ENCODE measurements at places on chromosomes 4 and X. TPM values are rescaled to one million over a fixed set of nuclear protein-coding genes. Genes with fewer than 3 reads are reported as not detected.

- peaks cover 20% of the 10 kb centered on the region for H3K36me3 ChIP-seq
- DNase-seq = no peak
- no peak overlapping the region for H3K4me3 ChIP-seq
- no peaks in the 10 kb centered on the region for H3K27me3 ChIP-seq
- H3K4me1 ChIP-seq = no peaks in the 10 kb centered on the region
Observed at GRCh38 chrX:24080704-24081103, 25.9 kb downstream of the EIF2S3 start.

- H3K4me3 ChIP-seq = no peak overlapping the region
- H3K36me3 ChIP-seq = no peaks in the 10 kb centered on the region
- H3K27me3 ChIP-seq = no peaks in the 10 kb centered on the region
- H3K27ac ChIP-seq = no peak overlapping the region
- H3K4me1 ChIP-seq = peaks cover 5% of the 10 kb centered on the region
Observed at GRCh38 chr4:24054910-24055309, 165.1 kb upstream of the PPARGC1A start.

DNA sequence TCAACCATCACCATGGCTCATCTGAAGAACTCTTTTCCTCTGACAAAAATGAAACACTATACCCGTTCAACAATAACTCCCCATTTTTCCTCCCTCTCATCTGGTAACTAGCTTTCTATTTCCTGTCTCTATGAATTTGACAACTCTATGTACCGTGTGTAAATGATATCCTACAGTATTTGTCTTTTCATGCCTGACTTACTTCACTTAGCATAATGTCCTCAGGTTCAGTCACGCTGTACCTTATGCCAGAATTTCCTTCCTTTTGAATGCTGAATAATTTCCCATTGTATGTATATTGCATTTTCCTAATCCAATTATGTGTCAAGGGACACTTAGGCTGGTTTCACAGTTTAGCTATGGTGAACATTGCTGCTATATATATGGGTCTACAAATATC lies 18.2 kb downstream of the MAGEA9 start:
- no peak overlapping the region for H3K27ac ChIP-seq
- no peaks in the 10 kb centered on the region for H3K36me3 ChIP-seq
- no peak overlapping the region for H3K4me3 ChIP-seq

DNA sequence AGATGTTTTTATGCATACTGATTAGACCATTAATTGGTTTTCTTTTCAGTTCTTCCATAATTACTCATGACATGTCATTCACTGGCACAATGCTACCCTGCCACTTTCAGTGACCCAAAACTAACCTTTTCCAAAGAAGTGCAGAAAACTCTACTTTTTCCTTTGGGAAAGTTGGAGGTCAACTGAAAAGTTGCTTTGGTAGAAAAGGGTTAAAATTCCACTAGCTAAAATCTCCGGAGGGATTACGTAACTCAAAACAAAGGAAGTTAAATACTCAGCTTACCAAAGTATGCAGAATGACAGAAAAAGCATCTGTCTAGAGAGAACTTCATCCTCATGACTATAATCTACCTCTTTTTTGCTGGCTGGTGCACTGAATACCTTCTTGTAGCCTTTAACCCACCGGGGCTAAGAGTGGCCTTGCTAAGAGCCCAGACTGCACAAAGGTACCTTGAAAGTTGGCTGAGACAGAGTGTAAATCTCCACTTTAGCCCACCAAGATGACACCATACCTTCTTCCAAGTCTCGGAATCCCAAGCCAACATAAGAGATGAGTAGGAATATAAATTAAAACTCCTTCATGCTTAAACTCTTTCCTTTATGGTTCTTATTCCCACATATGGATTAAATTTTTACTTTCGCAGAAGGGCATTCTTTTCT lies 1099.5 kb upstream of the INTU start:
- no peak overlapping the region for H3K27ac ChIP-seq
- H3K27me3 ChIP-seq = no peaks in the 10 kb centered on the region
- DNase-seq = no peak

GRCh38 chr4:132227151-132227856 lies 921.8 kb upstream of the PCDH10 start:
- H3K27me3 ChIP-seq = no peaks in the 10 kb centered on the region
- peak overlapping the region; percentile 15 for H3K4me3 ChIP-seq
- no peak for DNase-seq
- no peaks in the 10 kb centered on the region for H3K4me1 ChIP-seq

DNA sequence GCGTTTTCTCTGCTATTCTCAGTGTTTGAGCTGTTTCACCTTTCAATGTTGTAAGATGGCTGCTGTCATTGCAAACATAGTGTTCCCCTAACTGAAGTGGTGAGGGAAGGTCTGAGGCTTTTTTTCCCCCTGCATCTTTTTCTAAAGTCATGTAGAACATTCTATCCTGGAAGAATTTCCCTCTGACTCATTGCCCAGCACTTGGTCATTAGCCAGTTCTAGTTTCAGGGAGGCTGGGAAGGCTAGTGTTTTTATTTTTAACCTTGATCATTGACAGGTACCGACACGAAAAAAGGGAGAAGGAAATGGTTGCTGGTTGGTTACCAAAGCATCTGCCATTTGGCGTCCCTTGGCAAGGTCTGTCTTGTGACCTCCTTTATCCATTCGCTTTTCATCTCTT lies 6.6 kb downstream of the LANCL3 start:
- H3K4me1 ChIP-seq = no peaks in the 10 kb centered on the region
- H3K27me3 ChIP-seq = no peaks in the 10 kb centered on the region
- H3K36me3 ChIP-seq = no peaks in the 10 kb centered on the region
- H3K4me3 ChIP-seq = no peak overlapping the region
- no peak for DNase-seq
- no peak overlapping the region for H3K27ac ChIP-seq

DNA sequence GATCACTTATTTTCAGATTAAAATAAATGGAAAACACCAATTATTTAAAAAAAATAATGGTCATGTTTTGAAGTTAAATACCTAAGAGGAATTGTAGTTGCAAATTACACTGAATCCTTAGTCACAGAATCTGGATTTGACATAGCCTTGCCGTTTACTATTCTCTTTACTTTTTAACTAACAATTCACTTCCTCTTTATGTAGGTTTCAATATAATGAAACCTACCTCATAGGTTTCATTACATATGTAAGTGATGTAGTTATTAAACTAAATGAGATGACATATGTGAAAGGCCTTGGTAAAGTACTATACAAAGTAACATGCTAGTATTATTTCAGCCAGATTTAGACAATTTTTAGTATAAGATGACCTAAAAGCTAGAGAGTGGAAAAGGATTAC lies 6.5 kb downstream of the SPP1 start:
- no peaks in the 10 kb centered on the region for H3K36me3 ChIP-seq
- no peak for DNase-seq
- H3K4me1 ChIP-seq = no peaks in the 10 kb centered on the region
- H3K4me3 ChIP-seq = no peak overlapping the region
- no peak overlapping the region for H3K27ac ChIP-seq

DNA sequence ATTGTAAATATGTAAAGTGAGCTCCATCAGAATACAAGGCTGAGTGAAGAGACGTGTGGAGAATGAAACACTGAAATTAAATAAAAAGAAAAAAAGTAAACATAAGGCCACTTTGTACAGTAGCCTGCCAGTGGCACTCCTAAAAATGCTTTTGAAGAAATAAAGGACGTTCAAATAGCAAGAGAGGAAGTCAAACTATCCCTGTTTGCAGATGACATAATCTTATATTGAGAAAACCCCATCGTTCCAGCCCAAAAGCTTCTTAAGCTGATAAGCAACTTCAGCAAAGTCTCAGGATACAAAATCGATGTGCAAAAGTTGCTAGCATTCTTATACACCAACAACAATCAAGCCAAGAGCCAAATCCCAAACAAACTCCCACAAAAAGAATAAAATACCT lies 24.2 kb downstream of the RASSF6 start:
- no peak overlapping the region for H3K4me3 ChIP-seq
- no peaks in the 10 kb centered on the region for H3K27me3 ChIP-seq
- no peak for DNase-seq
- no peaks in the 10 kb centered on the region for H3K4me1 ChIP-seq
- no peaks in the 10 kb centered on the region for H3K36me3 ChIP-seq
- H3K27ac ChIP-seq = no peak overlapping the region

- no peak overlapping the region for H3K4me3 ChIP-seq
- H3K27ac ChIP-seq = no peak overlapping the region
- H3K27me3 ChIP-seq = no peaks in the 10 kb centered on the region
- H3K4me1 ChIP-seq = no peaks in the 10 kb centered on the region
Observed at GRCh38 chr4:80874979-80875378, 155.5 kb upstream of the BMP3 start.

GRCh38 chr4:39574946-39575345 lies 47.7 kb upstream of the UGDH start:
- no peak overlapping the region for H3K4me3 ChIP-seq
- peaks cover 12% of the 10 kb centered on the region for H3K4me1 ChIP-seq
- H3K27me3 ChIP-seq = no peaks in the 10 kb centered on the region
- DNase-seq = no peak
- peaks cover 6% of the 10 kb centered on the region for H3K36me3 ChIP-seq
- H3K27ac ChIP-seq = no peak overlapping the region

GRCh38 chr4:188016754-188017153 lies 21.2 kb downstream of the ZFP42 start:
- no peak for DNase-seq
- no peak overlapping the region for H3K4me3 ChIP-seq
- no peaks in the 10 kb centered on the region for H3K36me3 ChIP-seq
- no peak overlapping the region for H3K27ac ChIP-seq

GRCh38 chr4:127832585-127832984 lies 48.1 kb upstream of the PLK4 start:
- no peak for DNase-seq
- no peaks in the 10 kb centered on the region for H3K4me1 ChIP-seq
- H3K27ac ChIP-seq = no peak overlapping the region

DNA sequence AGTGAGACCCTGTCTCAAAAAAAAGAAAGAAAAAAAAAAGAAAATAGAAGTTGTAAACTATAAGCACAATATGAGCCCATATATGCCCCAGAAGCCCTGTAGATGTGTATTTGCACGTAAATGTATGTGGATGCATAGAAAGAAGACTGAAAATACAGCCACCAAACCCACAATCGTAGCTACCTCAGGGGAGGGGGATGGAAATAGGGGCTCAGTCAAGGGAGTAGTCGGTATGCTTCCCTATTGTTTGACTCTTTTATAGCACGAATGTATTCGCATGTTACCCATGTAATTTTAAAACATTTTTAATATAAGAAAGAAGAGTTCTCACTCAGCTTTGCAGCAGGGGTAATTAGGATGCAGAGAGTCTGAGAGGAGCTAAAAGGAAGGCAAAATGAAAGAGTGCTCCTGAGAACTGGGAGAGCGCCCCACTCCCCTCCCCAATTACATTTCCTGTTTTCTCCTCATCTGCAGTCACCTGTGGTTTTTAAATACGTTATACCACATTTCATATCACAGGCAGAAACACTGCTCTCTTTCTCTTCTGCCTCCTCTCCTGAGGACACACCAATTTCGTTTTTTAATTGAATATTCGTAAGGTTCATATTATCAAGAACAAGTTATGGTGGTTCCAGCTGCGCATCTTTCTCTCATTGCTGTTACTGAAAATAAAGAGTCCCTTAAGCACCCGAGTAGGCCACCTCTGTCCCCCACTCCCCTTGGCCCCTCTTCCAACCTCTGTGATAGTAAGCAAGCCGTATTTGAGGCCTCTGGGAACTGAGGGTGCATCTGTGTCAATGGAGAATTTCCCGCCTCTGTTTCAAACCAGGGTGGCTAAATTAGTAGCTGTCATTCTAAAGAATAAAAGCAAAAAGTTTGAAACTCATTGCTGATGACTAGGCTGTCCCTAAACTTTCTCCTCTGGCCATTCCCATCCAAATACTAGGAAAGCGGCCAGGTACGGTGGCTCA lies 10.7 kb downstream of the SEPTIN6 start:
- H3K36me3 ChIP-seq = no peaks in the 10 kb centered on the region
- H3K27ac ChIP-seq = no peak overlapping the region
- no peaks in the 10 kb centered on the region for H3K27me3 ChIP-seq
- no peaks in the 10 kb centered on the region for H3K4me1 ChIP-seq
- no peak for DNase-seq
- H3K4me3 ChIP-seq = no peak overlapping the region

- no peaks in the 10 kb centered on the region for H3K36me3 ChIP-seq
- no peak for DNase-seq
- H3K4me1 ChIP-seq = no peaks in the 10 kb centered on the region
- H3K4me3 ChIP-seq = no peak overlapping the region
Observed at GRCh38 chr4:22115262-22115661, 166.7 kb upstream of the KCNIP4 start.

DNA sequence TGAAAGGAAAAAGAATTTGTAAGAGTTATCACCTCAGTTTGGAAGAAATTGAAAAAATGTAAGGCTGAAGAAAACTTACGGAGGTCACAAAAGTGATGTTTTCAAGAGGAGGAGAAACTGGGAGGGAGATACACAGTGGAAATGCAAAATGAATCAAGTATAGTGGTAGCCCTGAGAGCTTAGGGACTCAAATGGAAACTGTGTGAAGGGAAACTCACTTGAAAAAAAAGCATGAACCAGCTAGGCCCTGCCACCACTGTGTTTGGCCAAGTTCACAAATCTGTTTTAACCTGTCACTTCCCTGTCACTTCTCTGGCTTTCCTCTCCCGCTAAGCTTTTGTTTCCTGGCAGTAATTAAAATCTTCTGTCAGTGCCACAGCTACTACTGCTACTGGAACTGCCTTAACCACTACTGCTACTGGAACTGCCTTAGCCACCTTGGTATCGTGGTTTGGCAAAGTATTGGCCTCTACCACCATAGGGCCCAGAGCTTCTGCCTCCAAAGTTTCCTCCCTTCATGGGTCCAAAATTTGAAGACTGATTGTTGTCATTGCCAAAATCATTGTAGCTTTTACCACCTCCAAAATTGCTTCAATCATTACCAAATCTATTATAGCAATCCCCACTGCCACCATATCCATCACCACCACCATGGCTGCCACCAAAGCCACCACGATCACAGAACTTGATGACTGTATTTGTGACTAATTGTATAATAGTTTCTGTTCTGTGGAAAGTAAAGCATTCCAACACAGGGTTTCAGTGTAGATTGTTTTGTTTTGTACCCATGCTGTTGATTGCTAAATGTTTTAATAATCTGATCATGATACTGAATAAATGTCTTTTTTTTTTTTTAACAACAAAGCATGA lies 41.5 kb downstream of the SMARCA5 start:
- peaks cover 5% of the 10 kb centered on the region for H3K36me3 ChIP-seq
- no peaks in the 10 kb centered on the region for H3K4me1 ChIP-seq
- no peak for DNase-seq
- no peaks in the 10 kb centered on the region for H3K27me3 ChIP-seq

ADH1A gene
- polyA plus RNA-seq = 554 TPM

SHISA3 gene
- 0.63 TPM for polyA plus RNA-seq

DUSP21 gene
- not detected for polyA plus RNA-seq

SYN1 gene
- 2.5 TPM for polyA plus RNA-seq

GSX2 gene
- not detected for polyA plus RNA-seq

TMSB15C gene
- not detected for polyA plus RNA-seq

TLR8 gene
- polyA plus RNA-seq = 0.28 TPM
